ENCODE measurements at places on chromosomes 6 and 20.

- DNase-seq = no peak
Observed at GRCh38 chr6:11469684-11470083, 67.9 kb upstream of the TMEM170B start.

DNA sequence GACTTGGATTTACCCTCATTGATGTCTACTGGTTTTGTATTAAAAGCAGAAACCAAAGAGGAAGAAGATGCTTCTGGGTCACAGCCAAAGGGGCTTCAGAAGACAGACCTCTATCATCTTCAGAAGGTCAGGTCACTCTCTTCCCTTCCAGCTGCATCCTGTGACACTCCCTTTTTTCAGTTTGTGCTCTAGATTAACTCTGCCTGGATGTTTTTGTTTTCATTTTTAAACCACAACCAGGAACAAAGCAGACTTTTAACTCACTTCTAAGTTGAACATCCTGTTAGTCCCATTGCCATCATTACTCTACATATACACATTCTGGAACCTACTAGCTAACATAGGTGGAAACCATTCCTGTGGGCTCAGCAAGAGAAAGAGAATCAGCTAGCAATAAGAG, 45.2 kb downstream of the AKIRIN2 start:
- no peak for DNase-seq

DNA sequence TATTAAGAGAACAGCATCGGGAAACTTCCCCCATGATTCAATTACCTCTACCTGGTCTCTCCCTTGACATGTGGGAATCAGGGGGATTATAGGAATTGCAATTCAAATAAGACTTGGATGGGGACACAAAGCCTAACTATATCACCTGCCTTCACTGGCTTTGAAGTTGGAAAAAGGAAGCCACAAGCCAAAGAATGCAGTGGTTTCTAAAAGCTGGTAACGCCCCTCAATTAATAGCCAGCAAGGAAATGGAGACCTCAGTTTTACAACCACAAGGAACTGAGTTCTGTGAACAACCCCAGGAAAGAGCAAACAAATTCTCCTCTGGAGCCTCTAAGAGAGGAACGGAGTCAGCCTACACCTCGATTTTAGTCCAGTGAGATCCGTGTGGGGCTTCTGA, 244.1 kb downstream of the TFAP2A start:
- no peak for DNase-seq

DNA sequence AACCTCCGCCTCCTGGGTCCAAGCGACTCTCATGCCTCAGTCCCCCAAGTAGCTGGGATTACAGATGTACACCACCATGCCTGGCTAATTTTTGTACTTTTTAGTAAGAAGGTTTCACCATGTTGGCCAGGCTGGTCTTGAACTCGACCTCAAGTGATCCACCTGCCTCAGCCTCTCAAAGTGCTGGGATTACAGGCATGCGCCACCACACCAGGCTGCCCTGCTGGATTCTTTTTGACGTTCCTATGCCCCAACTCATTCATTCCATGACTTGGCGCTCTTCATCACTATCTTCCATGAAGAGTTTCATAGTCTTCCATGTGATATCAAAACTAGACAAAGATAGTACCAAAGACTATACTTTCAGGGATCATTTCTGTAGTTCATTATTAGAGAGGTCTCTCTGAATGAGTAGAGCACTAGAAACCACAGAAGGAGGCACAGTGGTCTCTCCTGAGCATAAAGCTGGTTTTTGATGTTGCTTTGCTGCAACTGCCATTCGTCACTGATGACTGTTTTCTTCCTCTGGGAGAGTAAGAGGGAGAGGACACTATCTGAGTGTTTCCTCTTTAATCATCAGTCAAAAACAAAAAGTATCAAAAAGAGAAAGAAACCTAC, 23.5 kb downstream of the DNAAF9 start:
- no peak for DNase-seq

GRCh38 chr20:49583669-49584417, 15.9 kb upstream of the PTGIS start:
- no peak for DNase-seq

DNA sequence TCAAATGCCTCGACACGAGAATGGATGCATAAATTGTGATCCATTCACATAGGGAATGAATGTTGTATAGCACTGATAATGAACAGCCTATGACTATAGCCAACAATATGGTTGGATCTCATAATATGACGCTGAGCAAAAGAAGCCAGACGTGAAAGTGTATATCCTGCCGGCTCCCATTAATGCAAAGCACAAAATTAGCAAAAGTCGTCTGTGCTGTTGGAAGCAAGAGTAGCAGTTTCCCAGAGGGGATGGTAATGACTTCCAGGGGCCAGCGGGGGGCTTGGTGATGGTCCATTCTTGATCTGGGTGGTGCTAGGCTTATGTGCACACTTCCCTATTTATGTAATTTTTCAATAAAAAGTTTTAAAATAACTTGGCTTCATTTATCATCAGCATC, 1.0 kb upstream of the TAGAP start:
- peak; percentile 24 for DNase-seq

- DNase-seq = no peak
Observed at GRCh38 chr6:85236636-85237035, 213.2 kb upstream of the NT5E start.

- DNase-seq = no peak
Observed at GRCh38 chr6:34556493-34556892, 364 bp upstream of the SPDEF start.

GRCh38 chr6:133892813-133893691, 4.1 kb downstream of the TCF21 start:
- DNase-seq = no peak

GRCh38 chr6:53811082-53811481, 16.3 kb downstream of the LRRC1 start:
- no peak for DNase-seq

- DNase-seq = no peak
Observed at GRCh38 chr6:114084327-114084890, 113.5 kb upstream of the HDAC2 start.

DNA sequence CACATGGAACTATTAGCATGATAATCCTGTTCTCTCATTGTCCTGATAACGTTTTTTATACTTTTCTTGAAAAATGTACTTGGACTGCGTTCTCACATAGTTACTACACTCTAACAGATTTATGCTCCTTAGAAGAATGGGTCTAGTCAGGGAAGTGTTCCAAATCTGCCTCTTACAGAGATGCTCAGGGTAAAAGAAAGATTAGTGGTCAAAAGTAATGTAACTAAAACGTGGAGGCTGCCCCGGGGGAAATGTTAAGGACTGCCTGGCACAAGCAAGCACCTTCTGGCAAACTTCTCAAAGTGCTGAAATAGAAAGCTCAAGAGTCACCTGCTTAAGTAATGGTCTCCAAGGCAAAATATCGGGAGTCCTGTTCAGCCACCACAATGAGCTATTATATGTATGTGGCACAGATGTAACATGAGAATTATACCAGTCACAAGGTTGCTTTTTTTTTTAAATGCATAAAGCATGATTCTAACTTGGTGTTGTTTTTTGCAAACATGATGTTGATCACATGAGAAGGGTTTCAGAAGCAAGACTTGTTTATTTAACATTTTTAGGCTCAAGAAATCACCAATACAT, 244.5 kb upstream of the JARID2 start:
- DNase-seq = no peak

DNA sequence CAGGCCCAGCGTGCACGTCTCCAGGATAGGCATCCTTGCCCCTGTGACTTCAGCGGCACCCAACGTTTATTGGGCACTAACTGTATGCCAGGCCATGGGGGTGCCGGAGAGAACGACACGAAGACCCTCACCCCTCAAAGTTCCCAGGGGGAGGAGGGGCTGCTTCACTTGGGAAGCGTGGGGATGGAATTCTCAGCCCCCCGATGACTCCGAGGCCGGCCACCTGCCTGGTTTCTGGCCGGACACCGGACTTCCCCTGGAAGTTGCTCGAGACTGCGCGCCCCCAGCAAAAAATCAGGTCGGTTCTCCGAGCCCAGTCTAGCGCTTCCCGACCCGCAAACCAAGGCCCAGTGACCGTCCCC, 275 bp upstream of the MAVS start:
- DNase-seq = no peak

GRCh38 chr6:11161031-11161956, 49.8 kb upstream of the ERVFRD-1 start:
- no peak for DNase-seq

- DNase-seq = no peak
Observed at GRCh38 chr20:48807586-48808381, 20.0 kb downstream of the PREX1 start.

- no peak for DNase-seq
Observed at GRCh38 chr20:62880935-62881661, 19.5 kb upstream of the TCFL5 start.

Measured in esophagus muscularis mucosa (tissue), 4 donors.